ENCODE measurements at places on chromosomes 7 and 10.

DNA sequence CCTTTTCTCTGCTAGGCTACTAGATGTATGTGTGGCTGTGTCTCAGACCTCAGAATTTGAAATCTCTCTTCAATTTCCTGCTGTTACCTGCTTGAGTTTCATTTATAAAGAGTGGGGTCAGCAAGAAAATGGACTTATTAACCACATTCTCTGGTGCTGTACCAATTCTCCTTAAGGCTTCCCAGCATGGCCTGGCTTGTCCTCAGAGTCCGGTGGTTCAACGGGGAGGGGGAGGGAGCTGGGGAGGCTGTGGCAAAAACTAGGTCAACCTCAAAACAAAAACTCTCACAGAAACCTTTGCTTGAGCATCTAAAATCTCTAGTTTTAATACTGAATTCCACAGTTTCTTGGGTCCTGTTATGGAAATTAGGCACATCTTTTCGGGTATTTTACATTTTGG is 389.1 kb upstream of the COBL start:
- DNase-seq = no peak

DNA sequence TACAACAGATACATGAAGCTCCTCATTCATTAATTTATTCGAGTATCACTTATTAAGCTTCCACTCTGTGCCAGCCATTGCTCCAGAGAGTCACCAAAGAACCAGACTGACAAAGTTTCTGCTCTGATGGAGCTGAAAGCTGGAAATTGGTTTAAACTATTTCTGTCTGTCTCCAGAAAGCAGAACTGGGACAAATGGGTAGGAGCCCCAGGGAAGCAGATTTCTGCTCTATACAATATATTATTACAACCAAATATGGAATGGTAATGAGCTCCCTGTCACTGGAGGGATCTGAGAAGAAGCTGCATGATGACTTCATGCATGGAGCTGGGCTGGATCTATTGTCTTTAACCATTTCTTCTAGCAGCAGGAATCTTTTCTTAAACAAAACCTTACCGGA is 165.4 kb upstream of the ADO start:
- DNase-seq = no peak

DNA sequence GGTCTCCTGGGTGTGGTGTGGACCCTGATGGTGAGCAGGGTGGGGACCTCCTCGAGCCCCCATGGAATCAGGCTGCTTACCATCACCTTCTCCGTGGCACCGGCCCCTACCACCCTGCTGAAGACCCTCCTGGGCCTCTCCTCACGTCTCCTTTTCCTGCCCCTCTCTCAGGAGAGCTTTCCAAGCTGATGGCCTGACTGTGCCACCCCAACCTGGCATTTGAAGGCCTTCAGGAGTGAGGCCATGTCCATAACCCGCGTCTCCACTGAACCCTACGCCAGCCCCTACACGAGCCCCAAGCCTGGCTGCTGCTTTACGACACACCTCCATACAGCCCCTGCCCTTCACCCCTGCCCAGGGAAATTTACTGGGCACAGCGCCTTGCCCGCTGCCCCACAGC is 55.4 kb downstream of the ZRANB1 start:
- DNase-seq = no peak

DNA sequence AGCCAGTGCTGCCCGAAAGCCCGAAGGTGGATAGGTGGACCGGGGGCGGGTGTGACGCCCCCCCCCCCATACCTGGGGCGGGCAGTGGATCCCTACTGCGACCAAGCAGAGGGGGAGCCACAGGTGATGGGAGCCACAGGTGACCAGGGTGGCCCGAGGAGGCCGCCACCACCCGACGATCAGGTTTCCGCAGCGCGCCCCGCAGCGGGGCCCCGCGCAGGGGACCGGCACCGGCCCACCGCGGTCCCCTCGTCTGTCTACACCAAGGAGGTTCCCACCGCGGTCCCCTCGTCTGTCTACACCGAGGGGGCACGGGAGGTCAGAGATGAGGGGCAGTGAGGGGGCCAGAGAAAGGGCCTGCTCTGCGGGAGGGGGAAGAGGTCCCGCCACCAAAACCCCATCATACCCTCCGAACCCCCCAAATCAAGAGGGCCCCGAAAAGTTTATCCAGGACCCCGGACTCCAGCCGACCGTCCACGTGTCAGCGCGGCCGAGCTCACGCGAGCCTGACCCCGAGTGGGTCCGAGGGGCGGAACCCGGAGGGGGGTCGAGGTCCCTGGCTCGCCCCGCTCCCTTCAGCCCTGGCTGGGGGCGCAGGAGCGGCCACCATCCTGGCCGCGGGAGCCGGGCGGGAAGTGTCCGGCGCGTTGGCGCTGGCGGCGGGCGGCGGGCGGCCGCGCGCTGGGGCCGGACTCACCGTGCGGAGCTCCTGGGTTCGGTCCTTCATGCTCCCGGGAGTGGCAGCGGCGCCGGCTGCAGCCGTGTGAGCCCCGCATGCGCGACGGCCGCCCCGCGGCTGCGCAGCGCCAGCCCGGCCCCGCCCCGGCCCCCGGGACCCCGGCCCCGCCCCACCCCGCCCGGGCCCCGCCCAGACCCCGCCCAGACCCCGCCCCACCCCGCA is at the start of gene STX1A:
Gene STX1A, minus strand, starts transcription at position 765 of the 901 bp plus-strand sequence. Its CDS starts 38 bp downstream, at position 727.
- DNase-seq = peak; percentile 81

DNA sequence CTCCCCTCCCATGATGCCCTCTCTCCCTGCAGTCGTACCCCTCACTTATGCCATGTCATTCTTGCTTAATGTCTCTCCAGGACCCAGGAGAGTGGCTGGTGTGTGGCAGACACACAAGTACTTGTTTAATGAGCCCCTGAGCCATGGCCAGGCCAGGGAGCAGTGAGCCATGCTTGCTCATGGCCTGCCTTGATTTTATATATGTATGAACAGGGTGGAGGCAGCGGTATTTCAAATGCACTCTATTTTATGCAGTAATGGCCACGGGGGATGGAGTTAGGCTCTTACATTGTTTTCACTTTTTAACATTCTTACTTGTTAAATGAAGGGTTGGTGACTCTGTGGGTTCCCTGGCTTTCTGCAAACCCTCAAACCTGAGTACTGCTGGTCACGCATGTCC is 144.8 kb downstream of the FANK1 start:
- no peak for DNase-seq

- DNase-seq = no peak
These were observed 73.0 kb downstream of the UBE3C start for GRCh38 chr7:157211690-157212089.

GRCh38 chr7:21504021-21504420 is 38.8 kb upstream of the DNAH11 start:
- DNase-seq = no peak

GRCh38 chr10:107081644-107082043 is 82.9 kb downstream of the SORCS1 start:
- no peak for DNase-seq

GRCh38 chr10:45183174-45183573 is 132.2 kb downstream of the OR13A1 start:
- no peak for DNase-seq

GRCh38 chr10:86252556-86252955 is 114.0 kb downstream of the GRID1 start:
- no peak for DNase-seq

GRCh38 chr7:82375129-82375528 is 68.4 kb downstream of the CACNA2D1 start:
- DNase-seq = no peak

GRCh38 chr10:129764011-129764900 is 199.8 kb downstream of the EBF3 start:
- DNase-seq = peak; percentile 23

- DNase-seq = no peak
These were observed 156.3 kb downstream of the CCDC71L start for GRCh38 chr7:106504645-106505044.

DNA sequence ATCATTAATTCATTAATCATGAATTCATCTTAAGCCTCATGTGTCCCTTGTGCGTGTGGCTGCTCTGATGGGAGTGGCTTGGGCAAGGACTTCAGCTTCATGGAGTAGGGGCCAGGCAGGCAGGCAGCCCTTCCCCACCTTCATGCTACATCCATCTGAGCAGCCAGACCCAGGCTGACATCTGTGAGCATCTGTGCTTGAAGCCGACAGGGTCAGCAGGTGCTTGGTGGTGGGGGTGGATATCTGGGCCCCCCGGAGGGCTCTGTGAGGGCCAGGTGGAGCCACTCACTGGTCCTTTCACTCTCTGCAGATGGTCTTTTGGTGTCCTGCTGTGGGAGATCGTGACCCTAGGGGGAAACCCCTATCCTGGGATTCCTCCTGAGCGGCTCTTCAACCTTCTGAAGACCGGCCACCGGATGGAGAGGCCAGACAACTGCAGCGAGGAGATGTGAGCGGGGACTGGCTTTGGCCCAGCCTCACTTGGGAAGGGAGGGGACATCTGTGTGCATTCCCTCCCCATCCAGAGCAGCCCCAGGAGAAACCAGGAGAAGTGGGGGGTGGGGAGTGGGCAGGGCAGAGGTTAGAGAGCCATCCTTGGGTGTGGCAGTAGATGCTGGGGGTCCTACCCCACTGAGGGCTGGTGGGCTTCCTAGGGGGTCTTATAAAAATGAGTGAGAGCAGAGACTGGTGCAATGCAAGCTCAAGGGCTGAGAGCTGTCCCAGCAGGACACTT is 14.7 kb upstream of the CSGALNACT2 start:
- DNase-seq = peak; percentile 36

GRCh38 chr10:61606959-61607907 is 55.5 kb upstream of the CABCOCO1 start:
- DNase-seq = no peak

DNA sequence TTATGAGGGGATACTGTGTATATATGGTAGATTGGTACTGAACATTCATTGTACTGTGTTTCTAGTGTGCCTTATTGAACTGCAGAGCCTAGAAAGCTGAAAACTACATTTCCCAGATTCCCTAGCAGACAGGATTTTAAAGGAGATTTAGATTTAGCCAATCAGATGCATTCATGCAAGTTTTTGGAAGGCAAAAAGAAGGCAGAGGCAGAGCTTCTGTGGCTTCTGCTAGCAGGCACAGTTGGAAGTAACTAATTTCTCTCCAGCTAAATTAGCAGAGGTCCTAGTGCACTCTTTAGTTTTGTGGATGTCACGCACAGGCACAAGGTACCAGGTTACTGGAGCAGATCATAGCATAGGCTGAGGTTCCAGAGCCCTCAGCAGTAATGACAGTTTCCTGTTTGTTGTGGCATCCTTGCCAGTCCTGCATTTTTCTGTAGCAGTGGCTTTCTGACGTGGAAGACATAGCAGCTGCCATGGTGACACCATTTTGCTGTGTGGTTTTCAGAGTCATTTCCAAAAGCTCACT is 83.7 kb upstream of the CCDC71L start:
- no peak for DNase-seq

DNA sequence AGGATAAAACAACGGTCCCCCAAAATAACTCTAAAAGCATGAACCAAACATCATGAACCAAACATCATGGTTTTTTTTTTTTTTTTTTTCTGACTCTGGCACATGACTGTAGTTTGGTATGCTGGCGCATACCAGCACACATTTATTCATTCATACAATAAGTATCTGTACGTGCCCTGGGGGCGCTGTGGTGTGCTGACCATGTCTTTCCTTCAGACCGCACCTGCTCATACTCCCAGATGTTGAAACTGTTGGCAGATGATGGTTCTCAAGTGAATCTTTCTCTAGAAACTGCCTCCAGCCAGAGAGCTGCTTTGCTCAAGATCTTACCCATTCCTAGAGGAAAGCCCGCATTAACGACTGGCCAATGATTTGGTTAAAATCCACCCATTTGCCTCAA is 114.7 kb upstream of the ANKRD30A start:
- no peak for DNase-seq

- DNase-seq = no peak
These were observed 1.6 kb downstream of the TSPAN14 start for GRCh38 chr10:80455461-80456349.

DNA sequence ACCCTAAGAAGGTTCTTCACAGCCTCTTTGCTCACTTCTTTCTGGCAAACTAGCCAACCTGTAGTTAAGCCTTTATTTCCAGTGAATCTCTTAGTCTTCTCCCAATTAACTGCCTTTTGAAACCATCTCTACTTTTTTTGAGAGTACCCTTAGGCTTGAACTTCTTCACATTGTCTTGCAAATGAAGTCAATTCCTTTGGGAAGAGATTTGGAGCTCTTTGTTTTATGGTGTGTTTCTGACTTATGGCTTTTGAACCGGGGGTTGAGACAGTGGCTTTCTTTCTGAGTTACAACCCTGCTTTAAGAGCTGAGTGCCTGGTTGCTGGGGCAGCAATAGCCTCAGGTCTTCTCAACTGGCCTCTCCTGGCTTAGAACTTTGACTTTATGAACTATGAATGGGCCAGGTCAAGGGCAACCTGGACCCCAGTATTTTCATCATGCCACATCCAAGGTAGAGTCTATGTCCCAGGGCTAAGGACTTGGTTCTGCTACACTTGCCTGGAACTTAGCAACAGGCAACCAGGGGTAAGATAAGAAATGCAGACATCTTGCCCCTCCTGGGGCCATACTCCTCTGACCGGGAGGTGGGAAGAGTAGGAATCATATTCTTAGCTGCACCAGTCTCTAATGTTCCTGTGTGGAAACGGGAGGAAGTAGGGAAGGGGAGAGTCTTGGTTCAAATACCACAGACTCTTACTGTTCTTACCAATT is 53.0 kb downstream of the SP4 start:
- DNase-seq = no peak

GRCh38 chr10:69842020-69842419 is 40.3 kb downstream of the COL13A1 start:
- DNase-seq = no peak

DNA sequence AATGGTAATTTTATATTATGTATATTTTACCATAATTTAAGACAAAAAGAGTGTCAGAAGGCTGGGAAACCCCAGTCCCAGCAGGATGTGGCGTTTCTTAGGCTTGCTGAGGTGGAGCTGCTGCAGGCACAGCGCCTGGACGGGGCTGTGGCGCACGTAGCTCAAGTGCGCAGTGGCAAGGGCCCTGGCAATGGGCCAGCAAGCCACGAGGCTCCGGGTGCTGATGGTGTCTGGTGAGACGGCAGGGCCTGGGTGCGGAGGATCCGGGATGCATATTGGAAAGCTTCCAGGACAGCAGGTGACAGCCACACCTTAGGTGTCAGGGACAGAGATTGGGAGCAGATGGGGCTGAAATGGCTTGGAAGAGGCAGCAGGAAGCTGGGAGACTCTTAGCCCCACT is 37.2 kb downstream of the CLEC2L start:
- DNase-seq = no peak
